ENCODE measurements at places on chromosomes 2 and 18. TPM values are rescaled to one million over a fixed set of nuclear protein-coding genes. Genes with fewer than 3 reads are reported as not detected.

DNA sequence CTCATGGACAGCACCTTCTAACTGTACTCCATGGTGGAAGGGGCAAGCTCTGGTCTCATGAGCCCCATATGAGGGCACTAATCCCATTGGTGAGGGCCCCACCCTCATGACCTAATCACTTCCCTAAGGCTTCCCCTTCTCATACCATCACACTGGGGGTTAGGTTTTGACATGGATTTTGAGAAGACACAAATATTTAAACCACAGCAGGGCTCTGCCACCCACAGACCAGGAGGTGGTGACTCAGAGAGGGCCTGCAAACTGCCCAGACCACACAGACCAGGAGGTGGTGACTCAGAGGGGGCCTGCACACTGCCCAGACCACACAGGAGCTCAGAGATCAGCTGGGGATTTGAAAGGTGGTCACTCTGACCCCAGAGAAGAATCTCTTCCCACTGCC is 222.0 kb downstream of the KLHL29 start:
- no peaks in the 10 kb centered on the region for H3K36me3 ChIP-seq
- H3K27me3 ChIP-seq: peaks cover 50% of the 10 kb centered on the region
- H3K4me1 ChIP-seq: no peaks in the 10 kb centered on the region
- DNase-seq: no peak
- no peak overlapping the region for H3K4me3 ChIP-seq

DNA sequence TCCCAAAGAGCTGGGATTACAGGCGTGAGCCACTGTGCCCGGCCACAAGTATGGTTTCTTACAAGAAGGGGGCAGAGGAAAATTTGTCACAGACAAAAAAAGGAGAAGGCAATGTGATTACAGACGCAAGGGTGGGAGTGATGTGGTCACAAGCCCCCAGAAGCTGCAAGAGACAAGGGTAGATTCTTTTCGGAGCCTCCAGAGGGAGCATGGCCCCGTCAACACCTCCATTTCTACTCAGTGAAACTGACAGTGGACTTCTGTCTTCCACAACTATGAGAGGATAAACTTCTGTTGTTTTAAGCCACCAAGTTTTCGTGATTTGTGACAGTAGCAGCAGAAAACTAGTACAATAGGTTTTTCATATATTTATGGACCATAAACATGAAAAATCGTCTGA is 2.1 kb upstream of the TCF7L1 start:
- H3K4me3 ChIP-seq: no peak overlapping the region
- peaks cover 19% of the 10 kb centered on the region for H3K27me3 ChIP-seq
- no peaks in the 10 kb centered on the region for H3K36me3 ChIP-seq
- H3K4me1 ChIP-seq: no peaks in the 10 kb centered on the region
- no peak overlapping the region for H3K27ac ChIP-seq
- no peak for DNase-seq

Gene CYP26B1
- 0.13 TPM for total RNA-seq

Gene IL36B
- total RNA-seq: not detected

GRCh38 chr18:77140439-77141109 is 8.0 kb upstream of the MBP start:
- H3K4me1 ChIP-seq: no peaks in the 10 kb centered on the region
- H3K4me3 ChIP-seq: no peak overlapping the region
- no peaks in the 10 kb centered on the region for H3K36me3 ChIP-seq
- no peak for DNase-seq
- H3K27ac ChIP-seq: no peak overlapping the region
- H3K27me3 ChIP-seq: no peaks in the 10 kb centered on the region

- H3K27ac ChIP-seq: no peak overlapping the region
- no peaks in the 10 kb centered on the region for H3K4me1 ChIP-seq
- H3K4me3 ChIP-seq: no peak overlapping the region
- H3K36me3 ChIP-seq: no peaks in the 10 kb centered on the region
Observed at GRCh38 chr2:223696719-223697118, 94.6 kb upstream of the SCG2 start.

DNA sequence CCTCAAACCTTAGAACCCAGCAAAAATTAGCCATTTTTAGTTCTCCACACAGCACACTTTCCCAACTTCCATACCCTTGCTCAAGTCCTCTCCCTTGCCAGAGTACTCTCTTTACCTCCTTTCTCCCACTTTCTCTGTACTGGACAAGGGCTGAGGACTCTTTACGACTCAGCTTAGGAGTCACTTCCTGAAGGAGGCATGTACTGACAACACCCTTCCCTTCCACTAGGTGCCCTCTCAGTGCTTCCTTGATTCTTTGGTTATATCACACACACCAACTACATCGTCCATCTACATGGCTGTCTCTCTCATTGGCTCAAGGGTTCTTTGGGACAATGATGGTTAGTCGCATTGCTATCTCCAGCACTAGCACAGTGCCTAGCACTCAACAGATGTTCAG is 5.2 kb upstream of the C18orf63 start:
- no peak for DNase-seq
- H3K27me3 ChIP-seq: no peaks in the 10 kb centered on the region
- H3K36me3 ChIP-seq: no peaks in the 10 kb centered on the region
- H3K27ac ChIP-seq: no peak overlapping the region

Gene DOK6
- not detected for total RNA-seq

DNA sequence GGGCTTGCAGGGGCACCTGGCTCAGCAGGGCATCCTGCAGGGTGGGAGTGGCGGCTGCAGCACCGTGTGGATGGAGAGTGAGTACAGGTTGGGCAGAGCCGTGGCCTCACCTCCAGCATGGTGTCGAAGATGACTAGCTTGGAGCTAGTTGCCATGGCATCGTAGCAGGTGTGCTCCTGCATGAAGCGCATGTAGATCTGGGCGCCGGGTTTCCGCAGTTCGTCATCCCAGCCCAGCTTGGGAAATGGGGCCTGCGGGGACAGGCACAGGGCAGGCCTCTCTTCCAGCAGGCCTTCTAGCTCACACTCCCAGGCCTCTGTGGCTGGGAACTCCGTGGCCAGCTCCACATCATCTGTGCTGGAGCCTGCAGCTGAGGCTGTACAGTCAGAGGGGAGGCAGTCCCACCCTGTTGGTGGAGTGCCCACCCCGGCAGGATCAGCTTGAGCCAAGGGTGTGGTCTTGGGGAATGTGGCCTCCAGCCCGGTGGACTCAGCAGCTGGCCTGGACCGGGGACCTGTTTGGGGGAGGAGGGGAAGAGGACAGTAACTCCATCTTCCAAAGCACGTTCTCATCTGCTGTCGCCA is 1.6 kb downstream of the PRKAG3 start:
- peaks cover 10% of the 10 kb centered on the region for H3K4me1 ChIP-seq
- no peaks in the 10 kb centered on the region for H3K36me3 ChIP-seq
- H3K27ac ChIP-seq: no peak overlapping the region

DNA sequence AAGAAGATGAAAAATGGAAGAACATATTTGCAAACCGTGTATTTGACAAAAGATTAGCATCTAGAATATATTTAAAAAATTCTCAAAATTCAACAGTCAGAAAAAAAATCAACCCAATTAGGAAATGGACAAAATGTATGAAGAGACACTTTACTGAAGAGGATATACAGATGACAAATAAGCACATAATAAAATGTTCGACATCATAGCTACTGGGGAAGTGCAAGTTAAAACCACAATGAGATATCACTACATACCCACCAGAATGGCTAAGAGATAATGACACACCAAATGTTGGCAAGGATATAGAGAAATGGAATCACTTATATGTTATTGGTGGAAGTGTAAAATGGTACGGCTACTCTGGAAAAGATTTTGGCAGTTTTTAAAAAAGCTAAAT is 11.7 kb upstream of the NUP35 start:
- no peaks in the 10 kb centered on the region for H3K36me3 ChIP-seq
- peaks cover 19% of the 10 kb centered on the region for H3K4me1 ChIP-seq
- no peaks in the 10 kb centered on the region for H3K27me3 ChIP-seq
- H3K4me3 ChIP-seq: no peak overlapping the region
- H3K27ac ChIP-seq: no peak overlapping the region
- DNase-seq: peak; percentile 36

DNA sequence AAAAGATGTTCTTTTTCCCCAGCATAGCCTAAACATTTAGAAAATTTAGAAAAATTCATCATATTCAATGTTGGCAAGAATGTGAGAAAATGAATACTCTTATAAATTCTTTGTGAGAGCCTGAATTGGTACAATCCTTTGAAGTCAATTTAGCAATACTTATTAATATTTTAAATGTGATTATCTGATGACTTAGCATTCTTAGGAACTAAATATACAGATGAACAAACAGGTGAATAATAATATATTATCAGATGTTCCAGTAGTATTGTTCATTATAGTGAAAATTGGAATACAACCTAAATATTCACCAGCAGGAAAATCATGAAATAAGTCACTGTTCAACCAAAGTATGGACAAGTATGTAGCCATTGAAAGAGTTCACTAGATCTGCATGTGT is 55.5 kb upstream of the MEIS1 start:
- H3K4me1 ChIP-seq: no peaks in the 10 kb centered on the region
- DNase-seq: no peak
- H3K27me3 ChIP-seq: peaks cover 11% of the 10 kb centered on the region
- H3K4me3 ChIP-seq: no peak overlapping the region

Gene CCDC102B
- 0.69 TPM for total RNA-seq

Gene TEX44
- total RNA-seq: not detected

Data from K562 (cell line).